Occipital lobe (tissue), 3 donors: ENCODE measurements at places on chromosomes 6 and 20. TPM values are rescaled to one million over a fixed set of nuclear protein-coding genes. Genes with fewer than 3 reads are reported as not detected.

The YTHDF1 gene
- 20.1 TPM for total RNA-seq

The RNF5 gene
- 71.7 TPM for total RNA-seq

The NKX2-4 gene
- not detected for total RNA-seq

The ARMC2 gene
- total RNA-seq: 15.3 TPM

The SIRPD gene
- total RNA-seq: not detected

The SLC16A10 gene
- 13.6 TPM for total RNA-seq

The VGLL2 gene
- not detected for total RNA-seq

The EFCAB8 gene
- not detected for total RNA-seq

The SLC32A1 gene
- 6.4 TPM for total RNA-seq

The SCUBE3 gene
- total RNA-seq: 1.7 TPM

The THEMIS gene
- total RNA-seq: 0.62 TPM
